ENCODE measurements at places on chromosomes 16 and 17. TPM values are rescaled to one million over a fixed set of nuclear protein-coding genes. Genes with fewer than 3 reads are reported as not detected.

DNA sequence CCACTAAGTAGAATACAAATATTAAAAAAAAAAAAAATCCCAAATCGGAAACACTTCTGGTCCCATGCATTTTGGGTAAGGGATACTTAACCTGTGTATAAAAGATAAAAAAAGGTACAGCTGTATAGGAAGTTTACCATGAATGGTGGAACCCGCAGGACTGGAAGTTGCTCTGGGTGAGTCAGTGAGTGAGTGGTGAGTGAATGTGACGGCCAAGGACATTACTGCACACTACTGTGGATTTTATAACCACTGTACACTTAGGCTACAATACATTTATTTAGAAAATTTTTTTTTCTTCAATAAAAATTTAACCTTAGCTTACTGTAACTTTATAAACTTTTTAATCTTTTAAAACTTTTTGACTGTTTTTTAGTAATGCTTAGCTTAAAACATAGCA lies 71.3 kb upstream of the BCAR1 start:
- peaks cover 11% of the 10 kb centered on the region for H3K4me1 ChIP-seq
- no peak overlapping the region for H3K4me3 ChIP-seq
- DNase-seq = no peak
- H3K36me3 ChIP-seq = no peaks in the 10 kb centered on the region
- H3K27me3 ChIP-seq = no peaks in the 10 kb centered on the region

DNA sequence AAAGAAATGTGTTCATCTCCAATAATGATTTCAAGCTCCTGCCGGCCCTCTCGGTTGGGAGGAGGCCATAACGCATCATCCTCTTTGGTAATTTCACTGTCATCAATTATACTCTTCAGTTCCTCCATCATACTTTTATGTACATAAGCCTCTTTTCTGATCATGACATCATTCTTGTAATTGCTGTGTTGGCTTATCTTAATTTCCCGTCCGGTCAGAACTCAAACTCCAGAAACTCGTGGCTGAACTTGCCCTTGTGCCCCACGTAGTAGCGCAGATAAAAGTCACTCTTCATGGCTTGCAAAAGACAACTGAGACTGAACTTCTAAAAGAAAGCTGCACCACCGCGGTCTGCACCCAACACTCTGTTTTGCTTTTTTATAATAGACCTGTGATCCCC lies 13.6 kb downstream of the TMEM220 start:
- H3K27ac ChIP-seq = no peak overlapping the region
- no peak for DNase-seq
- H3K4me1 ChIP-seq = no peaks in the 10 kb centered on the region
- no peak overlapping the region for H3K4me3 ChIP-seq

DNA sequence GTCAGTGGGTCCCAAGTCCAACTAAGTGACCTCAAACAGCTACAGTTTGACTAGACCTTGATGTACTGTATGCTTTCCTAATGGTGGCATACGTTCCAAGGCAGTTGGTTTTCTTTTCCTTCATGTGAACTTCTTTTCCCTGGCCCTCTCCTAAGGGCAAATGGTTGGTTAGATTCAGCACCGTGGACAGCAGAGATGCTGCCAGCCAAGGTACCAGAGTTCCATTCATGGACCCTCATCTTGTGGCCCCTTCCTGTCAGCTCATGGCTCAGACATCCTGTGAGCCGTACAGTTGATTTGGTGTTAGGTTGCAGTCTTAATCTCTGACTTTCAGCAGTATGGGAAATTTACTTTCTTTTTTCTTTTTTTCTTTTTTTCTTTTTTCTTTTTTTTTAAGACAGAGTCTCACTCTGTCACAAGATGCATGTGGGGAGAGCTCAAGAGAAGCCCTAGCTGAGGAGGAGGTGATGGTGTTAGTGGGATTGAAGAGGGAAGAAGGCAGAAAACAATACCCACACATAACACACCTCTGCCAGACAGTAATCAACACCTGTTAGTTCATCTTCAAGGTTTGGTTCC lies 122.4 kb downstream of the USP31 start:
- no peak overlapping the region for H3K27ac ChIP-seq
- peaks cover 17% of the 10 kb centered on the region for H3K27me3 ChIP-seq
- DNase-seq = no peak
- no peak overlapping the region for H3K4me3 ChIP-seq

Gene ZNF205
- 22.5 TPM for total RNA-seq

Gene RAB11FIP4
- total RNA-seq = 31.0 TPM

Gene CLEC3A
- not detected for total RNA-seq

DNA sequence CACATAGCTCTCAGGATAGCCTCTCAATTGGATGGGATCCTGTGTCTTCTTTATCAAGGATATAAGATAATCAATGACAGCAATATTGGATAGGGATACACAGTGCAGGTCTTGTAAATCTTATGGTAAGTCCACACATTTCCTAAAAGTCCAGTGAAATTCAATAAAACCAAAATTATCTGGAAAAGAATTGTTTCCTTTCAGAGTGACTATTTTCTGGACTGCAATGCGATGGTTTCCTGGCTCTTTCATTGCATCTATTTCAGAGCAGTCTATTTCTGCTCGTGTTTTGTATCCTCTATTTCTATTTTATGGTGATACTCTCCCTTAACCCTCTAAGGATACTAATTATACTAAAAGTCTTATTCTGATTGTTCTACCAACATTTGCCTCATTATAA lies 24.3 kb upstream of the MON1B start:
- no peak overlapping the region for H3K27ac ChIP-seq
- peaks cover 8% of the 10 kb centered on the region for H3K27me3 ChIP-seq
- no peaks in the 10 kb centered on the region for H3K4me1 ChIP-seq
- no peaks in the 10 kb centered on the region for H3K36me3 ChIP-seq

- H3K27ac ChIP-seq = no peak overlapping the region
- DNase-seq = no peak
- H3K36me3 ChIP-seq = peaks cover 23% of the 10 kb centered on the region
These were observed 30.2 kb downstream of the TRIM25 start for GRCh38 chr17:56883616-56884015.

DNA sequence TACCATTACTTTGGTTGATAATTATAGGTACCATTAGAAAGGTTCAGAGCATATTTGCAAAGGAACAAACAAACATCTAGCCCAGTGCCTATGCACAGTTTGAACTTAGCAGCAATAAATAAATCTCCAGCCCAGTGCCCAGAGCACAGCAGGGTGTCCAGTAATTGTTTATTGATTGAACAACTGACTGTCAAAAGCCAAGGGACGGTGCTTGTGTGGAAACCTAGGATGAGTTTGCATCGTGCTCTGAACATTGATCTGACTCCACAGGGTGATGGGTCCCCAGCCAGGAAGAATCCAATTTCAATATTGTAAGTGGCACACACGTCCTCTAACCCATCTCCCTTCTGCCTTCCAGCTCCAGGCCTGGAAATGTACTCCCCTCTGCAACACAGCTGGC lies 625.5 kb upstream of the C16orf82 start:
- no peak overlapping the region for H3K4me3 ChIP-seq
- H3K27ac ChIP-seq = no peak overlapping the region
- H3K27me3 ChIP-seq = no peaks in the 10 kb centered on the region
- DNase-seq = no peak
- no peaks in the 10 kb centered on the region for H3K4me1 ChIP-seq

Measured in suprapubic skin (tissue), 4 donors.